ENCODE measurements at places on chromosomes 2 and 18.
A peak's percentile ranks its signal among the peaks of the same experiment; 100 is the strongest.

GRCh38 chr2:51013933-51014526, 17.9 kb downstream of the NRXN1 start:
- DNase-seq: no peak

GRCh38 chr2:35298493-35298892, 1057.1 kb upstream of the CRIM1 start:
- no peak for DNase-seq

- DNase-seq: no peak
These were observed 300.5 kb downstream of the SUCLG1 start for GRCh38 chr2:84158605-84159004.

GRCh38 chr2:112920923-112921532, 10.1 kb downstream of the IL37 start:
- no peak for DNase-seq

DNA sequence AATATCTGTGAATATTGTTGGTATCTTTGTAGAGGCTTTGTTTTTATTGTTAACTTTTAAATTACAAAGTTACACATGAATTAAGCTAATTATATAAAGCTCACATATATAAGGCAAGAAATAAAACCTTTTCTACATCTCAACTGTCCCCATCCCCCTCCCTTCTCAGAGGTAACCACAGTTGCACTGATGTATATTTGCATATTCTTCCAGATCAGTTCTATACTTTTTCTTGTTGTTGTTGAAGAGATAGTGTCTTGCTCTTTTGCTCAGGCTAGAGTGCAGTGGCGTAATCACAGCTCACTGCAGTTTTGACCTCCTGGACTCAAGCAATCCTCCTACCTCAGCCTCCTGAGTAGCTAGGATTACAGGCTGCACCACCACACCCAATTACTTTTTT, 36.0 kb upstream of the CDC42EP3 start:
- DNase-seq: no peak

DNA sequence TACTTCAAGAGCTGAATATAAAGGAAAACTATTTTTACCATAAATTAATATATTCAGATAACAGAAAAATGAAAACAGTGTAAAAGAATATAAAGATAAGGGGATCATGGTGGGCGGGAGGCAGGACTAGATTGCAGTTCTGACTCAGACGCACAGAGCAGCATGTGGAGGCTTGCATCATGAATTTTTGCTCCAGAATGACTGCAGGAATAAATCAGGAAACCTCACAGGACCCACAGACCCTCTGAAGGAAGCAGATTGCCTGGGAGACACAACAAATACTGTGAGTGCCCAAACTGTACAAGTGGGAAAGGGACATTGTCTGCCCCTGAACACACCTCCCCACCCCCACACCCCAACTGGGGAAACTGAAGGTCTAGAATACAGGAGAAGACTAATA, 19.2 kb upstream of the SIGLEC15 start:
- DNase-seq: no peak

GRCh38 chr2:222479859-222480258, 55.5 kb downstream of the SGPP2 start:
- no peak for DNase-seq

DNA sequence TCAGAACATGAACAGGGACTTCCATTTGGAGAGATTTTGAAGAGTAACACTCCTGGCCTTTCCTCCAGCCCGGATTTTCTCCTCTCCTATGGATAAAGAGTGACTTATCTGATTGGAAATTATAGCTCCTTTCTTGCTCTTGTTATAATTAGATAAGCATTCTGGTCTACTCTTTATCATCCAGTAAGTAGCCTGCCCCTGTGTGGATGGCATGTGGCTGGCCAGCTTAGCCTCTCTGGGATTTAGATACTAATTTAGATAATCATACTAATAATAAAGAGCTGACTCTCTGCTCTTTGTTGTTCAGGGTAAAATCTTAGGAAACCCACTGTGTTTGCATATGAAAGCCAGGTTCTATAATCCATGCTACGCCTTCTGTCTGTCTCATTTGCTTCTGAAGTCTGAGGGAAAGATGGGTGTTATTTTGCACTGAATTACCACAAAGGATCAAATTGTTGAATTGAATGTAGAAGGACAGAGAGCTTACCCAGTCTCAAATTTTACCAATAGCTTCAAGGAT, 438.8 kb downstream of the SPAG16 start:
- DNase-seq: no peak

- DNase-seq: no peak
These were observed 7.9 kb downstream of the CABLES1 start for GRCh38 chr18:23143016-23143814.

DNA sequence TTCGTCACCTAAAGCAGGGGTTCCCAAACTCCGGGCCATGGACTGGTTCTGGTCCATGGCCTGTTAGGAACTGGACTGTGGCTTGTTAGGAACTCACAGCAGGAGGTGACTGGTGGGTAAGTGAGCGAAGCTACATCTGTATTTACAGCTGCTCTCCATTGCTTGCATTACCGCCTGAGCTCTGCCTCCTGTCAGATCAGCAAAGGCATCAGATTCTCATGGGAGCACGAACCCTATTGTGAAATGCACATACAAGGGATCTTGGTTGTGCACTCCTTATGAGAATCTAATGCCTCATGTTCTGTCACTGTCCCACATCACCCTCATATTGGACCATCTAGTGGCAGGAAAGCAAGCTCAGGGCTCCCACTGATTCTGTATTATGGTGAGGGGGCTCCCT, 217.0 kb downstream of the ZFP36L2 start:
- DNase-seq: no peak

- DNase-seq: no peak
These were observed 43.4 kb upstream of the ROCK2 start for GRCh38 chr2:11387843-11388242.

DNA sequence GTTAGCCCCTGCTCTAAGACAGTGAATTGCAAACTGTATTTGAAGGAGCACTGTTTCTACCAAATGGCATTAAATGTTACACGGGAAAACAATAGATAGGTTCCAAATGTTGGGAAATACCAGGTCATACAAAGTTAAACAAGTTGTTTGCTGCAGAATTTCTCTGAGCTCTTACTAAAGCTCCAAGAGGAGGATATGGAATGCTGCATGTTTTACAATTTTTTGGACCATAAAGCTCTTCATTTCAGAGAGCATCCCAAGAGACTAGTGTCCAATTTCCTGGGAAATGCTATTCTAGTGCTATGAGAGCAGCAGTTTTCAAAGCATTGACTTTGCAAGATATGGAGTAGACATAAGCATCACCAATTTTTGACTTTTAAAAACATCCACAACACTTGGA, 155.6 kb upstream of the CCDC68 start:
- DNase-seq: no peak

- no peak for DNase-seq
These were observed 32.0 kb upstream of the TFCP2L1 start for GRCh38 chr2:121316986-121317385.

DNA sequence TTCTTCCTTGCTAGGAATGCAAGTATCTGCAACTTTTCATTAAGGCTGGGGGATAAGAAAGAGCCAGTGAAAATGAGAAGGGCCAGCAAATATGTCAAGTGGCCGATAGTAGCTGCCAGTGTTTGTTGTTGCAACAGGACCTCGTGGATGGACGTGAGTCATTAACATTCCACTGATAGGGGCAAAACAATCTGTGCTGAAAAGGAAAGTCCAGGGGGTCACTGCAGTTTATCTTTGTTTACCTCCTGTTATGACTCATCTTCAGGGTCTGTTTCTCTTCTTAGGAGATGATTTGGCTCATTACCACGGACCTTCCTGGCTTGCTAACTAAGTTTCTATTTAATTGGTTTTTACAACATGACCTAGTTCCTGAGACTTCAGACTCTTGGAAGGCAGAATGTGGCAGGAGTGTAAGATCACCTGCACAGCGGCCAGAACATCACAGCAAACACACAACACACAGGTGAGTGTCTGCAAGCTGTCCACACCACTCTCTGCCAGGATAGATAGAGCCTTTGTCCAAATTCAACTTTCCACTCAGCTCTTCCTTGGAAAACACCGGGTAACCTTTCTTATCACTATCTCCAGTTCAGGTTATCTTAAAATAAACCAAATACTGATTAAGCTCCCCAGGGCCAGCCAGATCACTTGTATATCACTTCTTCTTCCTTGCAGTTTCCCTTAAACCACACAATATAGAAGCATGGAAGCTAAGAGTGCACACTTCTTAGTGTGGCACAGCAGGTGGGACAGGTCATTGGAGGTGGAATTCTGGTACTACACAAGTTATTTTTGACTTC, 157.5 kb upstream of the LMAN1 start:
- DNase-seq: no peak

- no peak for DNase-seq
These were observed 14.6 kb upstream of the SLC9A2 start for GRCh38 chr2:102604769-102605168.

DNA sequence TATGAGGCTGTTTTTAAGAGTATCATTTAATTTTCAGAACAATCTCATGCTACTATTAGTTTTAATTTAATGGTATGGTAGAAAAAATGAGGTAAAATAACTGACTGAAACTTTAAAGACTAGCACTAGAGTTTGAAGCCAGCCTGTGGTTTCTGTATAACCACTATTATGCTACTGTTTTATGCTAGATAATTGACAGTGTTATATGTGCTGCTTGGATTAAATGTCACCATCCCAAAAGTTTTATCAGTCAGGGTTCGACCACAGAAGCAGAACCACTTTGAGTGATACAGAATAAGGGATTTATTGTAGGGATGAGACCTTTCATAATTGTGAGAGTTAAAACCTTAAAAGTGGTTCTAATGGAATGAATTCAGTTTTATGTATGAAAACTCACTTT, 271.6 kb downstream of the PTGR3 start:
- DNase-seq: no peak

DNA sequence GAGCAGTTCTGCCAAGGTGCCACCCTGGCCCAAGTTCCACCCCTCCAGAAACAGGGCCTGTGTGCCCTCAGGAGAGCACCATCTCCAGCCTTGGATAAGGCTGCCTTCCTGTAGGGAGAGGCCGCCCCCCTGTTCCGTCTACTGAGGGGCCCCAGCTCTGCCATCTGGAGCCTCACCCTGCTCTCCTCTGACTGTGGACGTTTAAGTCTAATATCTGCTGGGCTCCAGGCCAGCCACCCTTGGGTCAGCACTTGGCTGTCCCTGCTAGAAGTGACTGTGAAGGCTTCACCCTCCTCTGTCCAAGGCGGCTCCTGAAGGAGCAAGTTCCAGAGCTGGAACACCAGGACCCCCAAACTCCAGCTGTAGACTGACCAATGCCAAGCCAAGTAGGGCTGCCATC, 26.3 kb downstream of the RHOB start:
- DNase-seq: no peak

GRCh38 chr2:238106339-238106697, 6.2 kb downstream of the ESPNL start:
- DNase-seq: no peak

DNA sequence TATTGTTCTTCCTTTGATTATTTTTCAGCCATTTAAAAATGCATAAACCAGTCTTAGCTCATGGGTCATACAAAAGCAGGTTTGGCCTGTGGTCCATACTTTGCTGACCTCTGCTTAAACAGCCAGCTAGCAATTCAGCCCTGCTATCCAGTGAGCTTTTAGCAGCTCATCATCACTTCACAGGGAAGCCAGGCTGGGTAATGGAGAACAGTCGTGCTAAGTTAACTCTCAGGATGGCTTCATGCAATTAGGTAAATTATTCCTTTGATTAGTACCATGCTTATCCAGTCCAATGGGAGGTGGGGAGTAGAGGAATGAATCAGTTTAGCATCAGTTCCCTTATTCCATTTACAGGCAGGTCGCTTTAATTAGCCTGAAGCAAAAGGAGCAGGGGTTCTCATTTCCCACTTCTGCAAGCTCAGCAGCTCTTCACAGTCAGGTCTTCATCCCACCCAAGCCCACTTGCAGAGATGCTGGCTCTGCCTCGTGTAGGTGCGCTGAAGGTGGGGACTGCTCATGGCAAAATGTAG, 109.8 kb upstream of the ALPP start:
- DNase-seq: no peak

GRCh38 chr2:60857056-60857455, 24.3 kb upstream of the REL start:
- no peak for DNase-seq

- DNase-seq: peak; percentile 10
These were observed 21.8 kb downstream of the ATG4B start for GRCh38 chr2:241659150-241659739.

- DNase-seq: no peak
These were observed 234.1 kb upstream of the ID2 start for GRCh38 chr2:8447610-8448221.

DNA sequence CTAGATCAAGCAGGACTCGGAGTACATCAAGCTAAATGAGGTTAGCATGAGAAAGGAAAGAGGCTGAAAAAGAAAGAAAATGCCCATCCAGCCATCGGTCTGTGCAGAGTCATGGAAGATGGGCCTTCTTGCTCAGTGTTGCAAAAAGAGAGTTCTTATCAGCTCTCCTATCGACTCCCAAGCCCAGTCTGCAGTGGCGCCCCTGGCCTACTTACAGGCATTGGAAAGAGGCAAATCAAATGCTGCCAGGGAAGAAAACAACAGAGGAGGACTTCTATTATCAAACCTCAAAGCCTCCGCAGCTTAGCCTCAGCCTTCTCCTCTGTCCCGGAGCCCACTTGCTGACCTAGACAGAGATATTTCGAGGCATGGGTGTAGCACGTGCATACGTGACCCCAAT, 66.0 kb downstream of the CDH2 start:
- no peak for DNase-seq

DNA sequence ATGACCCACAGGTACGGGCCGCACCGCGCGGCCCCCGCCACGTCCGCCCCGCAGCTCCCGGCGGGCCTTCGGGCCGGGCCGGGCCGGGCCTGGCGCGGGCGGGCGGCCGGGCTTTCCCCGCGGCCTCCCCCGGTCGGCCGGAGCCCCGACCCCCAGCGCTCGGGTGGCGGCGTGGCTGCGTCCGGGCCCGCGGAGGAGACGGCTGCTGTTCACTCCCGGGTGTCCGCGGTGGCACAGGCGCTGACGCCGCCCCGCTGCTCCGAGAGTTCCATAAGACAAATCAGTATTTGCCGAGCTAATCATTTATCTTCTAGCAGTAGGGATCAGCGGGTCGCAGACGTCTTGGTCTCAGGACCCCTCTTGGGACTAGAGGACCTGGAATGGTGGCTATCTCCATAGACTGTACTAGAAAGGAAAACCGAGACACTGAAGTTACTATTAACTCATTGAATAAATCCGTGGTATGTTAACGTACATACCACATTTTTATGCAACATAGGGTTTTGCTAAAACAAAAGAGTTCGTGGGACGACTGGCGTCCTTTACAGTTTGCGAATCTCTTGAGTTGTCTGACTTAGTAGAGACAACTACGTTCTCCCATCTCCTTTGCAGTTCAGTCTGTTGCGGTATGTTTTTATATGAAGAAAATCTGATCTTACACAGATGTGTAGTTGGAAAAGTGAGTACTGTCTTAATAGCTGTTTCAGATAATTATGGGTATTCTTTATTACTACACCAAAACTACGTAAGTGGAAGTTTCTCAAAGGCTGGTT, 500 bp downstream of the LIMS1 start:
- no peak for DNase-seq

All from cerebellar nuclear complex (tissue), 1 donor.